ENCODE measurements at places on chromosomes 5 and 9.

GRCh38 chr9:83714329-83714728 is 6.6 kb upstream of the UBQLN1 start:
- DNase-seq, result no peak

GRCh38 chr9:79657891-79658290 is 86.1 kb downstream of the TLE4 start:
- DNase-seq, result no peak

DNA sequence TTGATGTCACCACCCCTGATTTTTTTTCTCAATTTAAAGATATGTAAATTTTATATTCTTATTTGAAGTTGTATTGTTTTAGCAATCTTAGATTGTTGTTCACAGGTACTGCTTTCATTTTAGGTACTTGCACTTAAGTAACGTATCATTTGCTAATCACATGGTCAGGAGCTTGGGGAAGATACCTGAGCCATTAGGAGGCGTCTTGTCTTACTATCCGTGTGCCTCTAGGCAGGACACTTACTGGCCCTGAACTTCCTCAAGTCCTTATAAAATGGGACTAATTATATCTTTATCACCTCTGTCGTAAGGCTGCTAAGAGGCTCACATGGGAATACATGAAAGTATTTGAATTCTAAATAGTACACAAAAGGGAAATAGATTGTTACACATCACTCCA is 18.5 kb downstream of the ZSWIM6 start:
- DNase-seq, result no peak

DNA sequence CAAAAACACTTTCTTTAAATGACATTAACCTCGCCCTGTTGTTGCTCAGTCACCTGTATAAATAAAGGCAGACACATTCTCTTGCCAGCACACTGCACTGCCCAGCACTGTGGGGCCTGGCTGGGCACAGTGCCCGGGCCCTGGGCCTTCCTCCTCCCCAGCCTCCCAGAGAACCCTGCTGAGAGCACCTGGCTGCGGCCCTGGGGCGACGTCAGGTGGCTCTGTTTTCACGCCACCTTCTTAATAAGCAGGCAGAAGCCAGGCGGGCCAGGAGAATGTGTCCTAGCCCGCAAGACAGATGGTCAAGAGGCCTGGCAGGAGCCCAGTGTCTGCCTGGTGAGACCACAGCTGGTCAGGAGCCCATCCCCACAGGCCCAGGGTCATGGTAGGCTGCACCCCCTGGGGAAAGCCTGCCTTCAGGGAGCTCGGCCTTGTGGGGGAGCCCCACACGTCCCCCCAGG is 8.2 kb upstream of the AGPAT2 start:
- no peak for DNase-seq

DNA sequence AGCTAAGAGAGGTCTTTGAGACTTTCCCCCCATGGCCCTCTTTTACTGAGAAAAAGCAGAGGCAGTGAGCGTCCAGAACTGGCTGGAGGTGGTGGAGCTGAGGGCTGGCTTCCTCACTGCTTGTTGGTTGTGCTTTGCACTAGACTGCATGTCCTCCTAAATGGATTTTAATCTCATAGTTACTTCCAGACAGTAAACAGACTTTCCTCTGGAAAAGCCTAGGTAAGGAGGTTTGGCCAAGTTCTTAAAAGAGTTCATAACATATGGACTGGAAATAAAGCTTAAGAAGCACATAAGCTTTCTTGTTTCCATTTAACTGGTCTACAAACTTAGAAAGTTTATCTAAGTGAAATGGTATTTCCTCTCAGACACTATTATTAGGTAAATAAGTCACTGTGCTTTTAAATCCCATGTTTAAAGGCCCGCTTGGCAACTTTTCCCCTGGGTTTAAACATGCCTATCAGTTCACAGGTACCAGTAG is 2.0 kb downstream of the ASPN start:
- no peak for DNase-seq

GRCh38 chr9:14690948-14691730 is 2.1 kb downstream of the ZDHHC21 start:
- no peak for DNase-seq

DNA sequence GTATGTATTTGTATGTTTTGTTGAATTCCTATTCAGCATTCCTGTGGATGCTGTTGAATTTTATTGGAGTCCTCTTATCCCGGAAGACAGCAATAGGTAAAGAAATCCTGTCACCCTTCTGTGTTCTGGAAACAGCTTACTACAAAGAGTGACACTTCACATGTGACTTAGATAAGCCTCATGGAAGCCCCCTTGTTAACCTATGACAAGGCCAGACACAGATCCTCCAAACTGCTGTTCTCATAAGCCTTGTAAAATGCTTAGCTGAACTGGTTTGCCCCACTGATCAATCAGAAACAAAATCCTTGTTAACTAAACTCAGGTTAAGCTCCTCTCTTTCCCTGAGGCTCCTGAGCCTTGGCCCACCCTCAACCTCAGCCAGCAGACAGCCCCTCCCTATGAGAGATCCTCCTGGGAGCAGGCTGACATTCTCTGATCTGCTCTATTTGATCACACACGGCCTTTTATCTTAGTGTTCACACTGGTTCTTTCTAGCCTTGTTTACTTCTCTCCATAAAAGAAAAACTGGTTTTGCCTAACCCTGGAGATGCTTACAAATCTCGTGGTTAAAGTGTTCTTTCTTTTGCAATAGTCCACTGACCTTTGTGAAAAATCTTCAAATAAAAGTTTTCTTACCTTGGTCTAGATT is 29.4 kb upstream of the ATP6V1G1 start:
- DNase-seq, result no peak

GRCh38 chr5:73678322-73678740 is 52.3 kb downstream of the ARHGEF28 start:
- no peak for DNase-seq

DNA sequence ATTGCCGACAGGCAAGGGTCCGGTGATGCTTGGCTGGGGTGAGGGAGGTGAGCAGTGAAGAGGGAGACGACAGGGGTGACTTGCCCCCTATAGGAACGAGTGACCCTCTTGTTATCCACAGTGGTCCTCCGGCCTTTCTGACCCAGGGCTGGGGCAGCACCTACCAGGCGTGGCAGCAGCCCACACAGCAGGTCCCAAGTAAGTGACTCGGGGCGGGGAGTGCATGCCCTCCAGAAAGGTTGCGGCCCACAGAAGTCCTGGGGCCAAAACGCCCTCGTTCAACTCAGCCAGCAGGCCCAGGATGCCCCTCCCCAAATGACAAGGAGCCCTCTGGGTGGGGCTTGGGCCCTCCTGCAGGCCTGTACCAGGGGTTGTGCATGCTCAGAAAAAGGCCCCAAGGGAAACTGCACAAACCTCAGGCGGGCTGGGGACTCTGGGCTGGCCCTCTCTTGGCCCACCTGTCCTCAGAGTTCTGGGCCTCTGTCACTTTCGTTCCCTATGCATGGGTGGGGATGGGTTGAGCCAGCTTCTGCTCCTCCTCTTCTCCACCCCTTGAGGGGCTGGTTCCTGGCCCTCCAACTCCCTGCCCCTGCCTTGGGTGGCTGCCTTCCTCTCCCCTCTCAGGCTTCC is 32.2 kb upstream of the PRDM12 start:
- DNase-seq, result no peak

GRCh38 chr5:180394031-180394636 is 41.0 kb upstream of the GFPT2 start:
- no peak for DNase-seq

- no peak for DNase-seq
These were observed 1.6 kb upstream of the PAIP2 start for GRCh38 chr5:139340051-139340450.

DNA sequence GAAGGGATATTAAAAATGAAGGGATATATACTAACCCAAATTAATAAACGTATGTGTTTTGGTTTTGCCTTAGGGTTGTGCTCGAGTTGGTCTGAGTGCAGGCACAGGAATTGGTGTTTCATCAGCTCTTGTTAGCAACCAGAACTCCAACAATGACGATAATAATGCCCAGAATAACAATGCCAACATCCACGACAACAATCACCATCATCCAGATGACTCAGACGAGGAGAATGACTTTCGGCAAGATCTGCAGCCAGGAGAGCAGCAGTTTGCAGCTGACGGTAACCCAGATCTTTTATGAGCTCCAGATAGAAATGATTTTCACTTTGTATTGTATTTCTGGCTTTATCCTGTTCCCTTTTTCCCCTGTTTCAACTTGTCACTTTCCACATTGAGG is 33.2 kb downstream of the FBXO38 start:
- DNase-seq, result no peak

GRCh38 chr9:16147726-16148125 is 594.9 kb downstream of the CCDC171 start:
- no peak for DNase-seq

DNA sequence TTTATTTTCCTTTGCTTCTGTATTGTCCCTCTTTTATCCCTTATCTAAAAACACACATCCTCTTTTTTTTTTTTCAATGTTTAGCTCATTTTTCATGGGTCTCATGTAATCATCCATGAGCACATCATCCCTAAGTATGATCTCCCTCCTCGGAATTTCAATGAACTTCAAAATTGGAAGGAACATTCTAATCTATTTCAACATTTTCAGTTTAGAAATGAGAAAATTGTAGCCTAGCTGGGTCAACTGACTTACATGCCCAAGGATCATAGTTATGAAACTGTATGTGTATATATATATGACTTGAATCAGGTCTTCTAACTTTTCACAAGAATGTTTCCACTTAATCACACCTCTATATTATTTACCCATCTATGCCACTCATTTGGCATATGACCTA is 77.7 kb downstream of the TUSC1 start:
- DNase-seq, result no peak

GRCh38 chr9:107431461-107431860 is 58.1 kb downstream of the KLF4 start:
- DNase-seq, result no peak

DNA sequence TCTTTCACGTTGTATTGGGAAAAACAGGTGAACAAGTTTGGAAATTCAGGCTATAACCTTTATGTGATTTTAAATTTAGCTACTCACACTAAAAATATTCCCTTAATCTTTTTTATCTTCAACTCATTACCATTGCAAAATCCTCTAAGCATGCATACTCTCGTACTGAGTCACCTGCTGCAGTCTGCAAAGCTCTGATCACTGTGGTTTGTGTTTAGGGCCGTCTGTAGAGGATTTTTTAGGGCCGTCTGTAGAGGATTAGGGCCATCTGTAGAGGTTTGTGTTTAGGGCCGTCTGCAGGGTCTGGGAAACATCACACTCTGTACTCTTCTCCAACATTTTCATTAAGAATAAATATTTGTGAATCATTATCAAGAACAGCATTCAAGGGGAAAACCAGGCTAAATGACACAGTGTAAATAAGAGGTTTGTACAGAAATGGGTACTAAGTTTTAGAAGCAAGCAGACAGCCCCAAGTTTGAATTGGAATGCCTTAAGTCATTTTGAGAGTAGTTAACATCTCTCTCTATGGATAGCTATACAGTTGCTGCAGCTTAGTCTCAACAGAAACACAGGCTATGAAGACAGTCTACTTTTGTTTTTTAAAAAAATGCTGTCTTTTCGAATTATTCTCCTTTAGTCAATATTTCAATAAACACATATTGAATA is 155.0 kb upstream of the TSLP start:
- DNase-seq, result no peak

GRCh38 chr9:38727497-38728001 is 7.6 kb upstream of the FAM240B start:
- DNase-seq, result no peak

GRCh38 chr5:175579742-175580432 is 78.0 kb upstream of the HRH2 start:
- no peak for DNase-seq

DNA sequence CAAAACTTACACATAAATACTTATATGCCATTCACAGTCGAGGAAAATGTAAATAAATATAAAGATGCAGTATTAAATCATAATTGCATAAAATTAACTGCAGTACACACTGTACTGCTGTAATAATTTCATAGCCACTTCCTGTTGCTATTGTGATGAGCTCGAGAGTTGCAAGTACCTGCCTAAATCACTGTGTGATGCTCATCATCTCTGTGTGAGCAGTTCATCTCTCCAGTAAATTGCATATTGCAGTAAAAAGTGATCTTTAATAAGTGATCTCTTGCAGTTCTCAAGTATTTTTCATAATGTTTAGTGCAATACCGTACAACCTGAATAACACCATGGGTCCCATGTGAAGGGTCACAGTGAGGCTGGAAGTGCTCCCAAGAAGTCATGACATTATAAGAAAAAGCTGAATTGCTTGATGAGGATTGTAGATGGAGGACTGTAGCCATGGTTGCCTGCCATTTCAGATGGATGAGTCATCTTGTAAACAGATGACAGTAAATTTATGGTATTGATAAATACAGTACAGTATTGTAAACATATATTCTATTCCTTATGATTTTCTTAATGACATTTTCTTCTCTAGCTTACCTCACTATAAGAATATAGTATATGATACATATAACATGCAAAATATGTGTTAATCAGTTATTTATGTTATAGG is 34.9 kb downstream of the SYK start:
- no peak for DNase-seq

DNA sequence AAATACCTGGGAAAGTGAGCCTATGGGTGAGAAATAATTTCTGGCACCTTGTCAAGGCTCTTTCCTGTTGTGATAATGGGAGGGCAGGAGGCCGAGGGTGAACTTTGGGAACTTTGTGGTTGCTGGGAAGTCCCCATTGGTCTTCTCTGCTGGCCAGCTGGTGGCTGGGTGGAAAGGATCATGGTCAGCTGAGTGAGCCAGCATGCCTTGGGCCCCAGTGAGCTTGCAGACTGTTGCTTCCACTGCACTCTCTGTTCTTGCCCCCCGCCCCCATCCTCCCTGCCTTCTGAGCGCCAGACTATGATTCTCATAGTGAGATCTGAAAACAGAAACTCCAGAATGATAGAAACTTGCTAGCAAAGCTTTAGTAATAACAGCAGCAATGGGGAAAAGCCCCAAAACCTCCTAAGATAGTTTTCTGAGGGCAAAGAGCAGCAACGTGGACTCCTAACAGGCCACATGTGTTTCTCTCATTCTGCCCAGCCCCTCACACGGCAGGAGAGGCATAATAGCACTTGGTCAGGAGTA is 139.2 kb upstream of the SMARCA2 start:
- DNase-seq, result no peak

GRCh38 chr5:139391570-139392323 is 2.0 kb upstream of the MZB1 start:
- DNase-seq, result no peak

GRCh38 chr5:110965773-110966581 is 105.5 kb upstream of the TSLP start:
- no peak for DNase-seq

All from SK-N-MC (cell line).